H9 (cell line): ENCODE measurements at places on chromosomes 2 and 18. TPM values are rescaled to one million over a fixed set of nuclear protein-coding genes. Genes with fewer than 3 reads are reported as not detected.

- no peaks in the 10 kb centered on the region for H3K4me1 ChIP-seq
- no peak overlapping the region for H3K27ac ChIP-seq
- no peaks in the 10 kb centered on the region; the same call in 2 of the 3 replicates for H3K36me3 ChIP-seq
- H3K4me3 ChIP-seq: no peak overlapping the region
Observed at GRCh38 chr2:1491751-1492150, 78.5 kb downstream of the TPO start.

DNA sequence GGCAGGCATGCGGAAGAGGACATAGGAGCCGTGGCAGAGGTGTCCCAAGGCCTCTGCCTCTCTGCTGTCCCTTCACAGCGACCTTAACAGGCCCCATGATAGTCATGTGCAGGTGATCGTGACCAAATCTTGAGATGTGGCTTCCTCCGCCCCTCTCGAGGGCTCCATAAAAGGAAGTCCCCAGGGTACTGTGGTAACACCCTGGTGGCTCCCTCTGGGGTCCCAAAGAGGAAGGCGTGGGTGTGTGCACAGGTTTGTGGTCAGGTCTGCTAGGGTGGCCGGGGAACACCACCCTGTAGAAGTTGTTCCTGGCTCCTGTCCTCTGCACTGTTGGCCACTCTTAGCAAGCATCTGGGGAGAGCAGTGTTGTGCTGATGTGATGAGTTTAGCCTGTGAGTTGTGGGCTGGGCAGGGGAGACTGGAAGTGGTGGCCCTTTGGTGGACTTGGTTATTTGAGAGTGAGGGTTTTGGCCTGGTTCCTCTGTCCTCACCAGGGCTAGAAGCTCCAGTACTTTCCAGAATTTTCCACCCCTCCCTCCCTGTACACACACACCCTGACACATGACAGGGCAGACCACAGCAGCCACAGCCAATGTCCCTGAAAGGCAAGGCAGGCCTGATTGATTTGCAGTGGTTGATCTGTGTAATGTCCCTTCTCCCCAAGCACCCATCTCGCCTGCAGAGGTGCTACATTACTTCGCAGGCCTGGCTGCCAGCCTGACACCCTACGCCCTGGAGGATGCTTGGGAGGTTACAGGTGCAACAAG, 68.9 kb upstream of the BOD1L2 start:
- no peak overlapping the region for H3K27ac ChIP-seq
- DNase-seq: peak; percentile 31
- H3K36me3 ChIP-seq: 0 out of 2 replicates have a peak, but pooled peaks cover 5% of the 10 kb centered on the region
- H3K4me3 ChIP-seq: no peak overlapping the region

DNA sequence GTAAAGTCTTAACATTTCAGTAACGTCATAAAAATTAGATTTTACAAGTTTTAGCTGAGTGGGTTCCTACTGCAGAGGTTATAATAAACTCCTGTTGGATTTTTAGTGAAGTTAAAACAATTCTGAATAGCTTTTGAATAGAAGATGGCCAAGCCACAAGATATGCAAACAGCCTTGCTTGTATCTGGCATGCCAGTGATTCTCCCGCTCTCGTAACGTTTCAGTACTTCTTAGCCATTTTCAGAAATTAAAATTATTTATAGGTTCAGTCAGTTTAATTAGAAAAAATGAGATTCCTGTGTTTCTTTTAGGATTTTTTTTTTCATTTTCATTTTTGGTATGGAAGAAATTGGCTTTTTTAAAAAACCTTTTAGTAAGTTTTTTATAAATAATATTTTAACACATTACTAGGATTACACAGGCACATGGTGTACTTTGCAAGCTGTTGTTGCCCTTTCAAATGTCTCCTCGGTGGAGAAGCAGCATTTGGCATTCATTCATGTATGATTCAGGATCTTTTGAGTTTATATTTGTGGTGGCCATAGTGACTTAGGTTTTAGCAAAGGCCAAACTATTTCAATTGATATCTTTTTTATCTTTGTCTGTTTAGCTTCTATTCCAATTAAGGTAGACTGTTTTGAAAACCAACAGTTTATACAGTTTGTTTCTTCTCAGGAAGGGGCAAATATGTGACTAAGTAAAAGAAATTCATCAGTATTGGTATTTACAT, 30.6 kb upstream of the RND3 start:
- no peaks in the 10 kb centered on the region for H3K27me3 ChIP-seq
- H3K27ac ChIP-seq: no peak overlapping the region
- peaks cover 4% of the 10 kb centered on the region for H3K36me3 ChIP-seq
- H3K4me1 ChIP-seq: no peaks in the 10 kb centered on the region
- H3K4me3 ChIP-seq: no peak overlapping the region

GRCh38 chr2:188529710-188530109, 238.0 kb downstream of the GULP1 start:
- no peaks in the 10 kb centered on the region for H3K27me3 ChIP-seq
- no peak overlapping the region for H3K27ac ChIP-seq
- DNase-seq: no peak
- H3K36me3 ChIP-seq: peaks cover 50% of the 10 kb centered on the region
- no peaks in the 10 kb centered on the region for H3K4me1 ChIP-seq
- H3K4me3 ChIP-seq: no peak overlapping the region

DNA sequence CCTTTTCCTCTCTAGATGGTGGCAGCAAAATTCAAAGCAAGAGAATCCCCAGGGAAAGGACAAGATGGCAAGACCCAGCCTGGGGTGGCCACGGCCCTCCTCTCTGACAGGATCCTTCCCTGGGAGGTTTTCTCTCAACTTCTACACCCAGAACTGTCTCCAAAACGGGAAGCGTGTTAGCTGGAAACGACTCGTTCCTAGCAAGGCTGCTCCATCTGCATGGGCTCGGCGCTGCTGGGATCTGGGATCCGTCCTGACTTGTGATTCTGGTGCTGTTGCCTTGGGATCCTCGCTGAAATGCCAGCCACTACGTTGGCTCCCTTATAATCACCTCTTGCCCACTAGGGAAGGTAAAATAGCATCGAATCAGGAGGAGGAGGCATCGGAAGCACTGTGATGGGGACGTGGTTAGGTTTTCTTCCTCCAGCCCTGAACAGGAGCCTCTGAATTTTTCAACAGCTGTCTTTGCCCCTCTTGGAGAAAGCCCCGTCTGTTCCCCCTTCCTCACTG, 514.8 kb upstream of the MYT1L start:
- DNase-seq: no peak
- no peak overlapping the region for H3K27ac ChIP-seq
- H3K4me1 ChIP-seq: no peaks in the 10 kb centered on the region; the same call in 1 of the 2 replicates
- H3K36me3 ChIP-seq: no peaks in the 10 kb centered on the region
- no peak overlapping the region for H3K4me3 ChIP-seq

GRCh38 chr2:6893876-6894482, 16.4 kb downstream of the RSAD2 start:
- no peaks in the 10 kb centered on the region for H3K27me3 ChIP-seq
- DNase-seq: no peak
- H3K27ac ChIP-seq: no peak overlapping the region
- no peaks in the 10 kb centered on the region for H3K36me3 ChIP-seq
- no peak overlapping the region for H3K4me3 ChIP-seq

DNAJC27 gene
- 4.6 and 5.1 TPM in 2 replicates for total RNA-seq

AQP12B gene
- total RNA-seq: not detected in 2 replicates
